ENCODE measurements at places on chromosomes 7 and 10. TPM values are rescaled to one million over a fixed set of nuclear protein-coding genes. Genes with fewer than 3 reads are reported as not detected.

Gene FAM131B
- total RNA-seq: 4.0 TPM

Gene ANXA8
- 0.77 TPM for total RNA-seq

DNA sequence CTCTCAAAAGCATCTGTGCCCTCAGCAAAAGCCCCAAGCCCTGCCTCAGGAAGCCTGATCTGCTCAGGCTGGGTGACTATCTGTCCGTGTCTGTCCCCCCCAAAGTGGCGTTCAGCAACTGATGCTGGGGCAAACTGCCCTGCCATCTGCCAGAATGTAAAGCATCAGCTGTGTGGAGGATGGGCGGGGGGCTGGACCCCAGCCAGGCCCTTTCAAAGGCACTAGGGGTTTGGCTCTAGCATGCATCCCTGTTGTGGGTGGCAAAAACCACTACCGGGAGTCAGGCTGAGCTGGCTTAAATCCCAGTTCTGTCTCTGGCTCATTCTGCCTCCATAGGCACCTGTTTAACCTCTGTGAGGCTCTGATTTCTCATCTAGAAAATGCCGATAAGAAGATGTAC is 35.5 kb downstream of the GPRIN2 start:
- no peaks in the 10 kb centered on the region for H3K27me3 ChIP-seq
- no peak overlapping the region for H3K4me3 ChIP-seq
- peaks cover 10% of the 10 kb centered on the region for H3K4me1 ChIP-seq
- no peak overlapping the region for H3K27ac ChIP-seq

DNA sequence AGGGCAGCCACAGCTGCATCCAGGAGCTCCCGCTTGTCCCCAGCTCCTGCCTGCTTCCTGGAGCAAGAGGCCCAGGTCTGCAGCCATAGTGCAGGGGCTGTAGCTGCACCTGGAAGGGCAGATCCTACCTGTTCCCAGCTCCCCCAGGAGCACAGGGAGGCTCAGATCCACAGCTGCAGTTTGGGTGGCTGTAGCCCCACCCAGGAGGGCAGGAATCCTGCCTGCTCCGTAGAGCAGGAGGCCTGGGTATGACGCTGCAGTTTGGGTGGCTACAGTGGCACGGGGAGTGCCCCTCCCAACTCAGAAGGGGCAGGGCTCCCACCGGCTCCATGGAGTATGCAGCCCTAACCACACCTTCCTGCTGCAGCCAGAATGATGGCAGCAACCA is 26.7 kb upstream of the CDCA7L start:
- H3K27ac ChIP-seq: no peak overlapping the region
- peaks cover 5% of the 10 kb centered on the region for H3K4me1 ChIP-seq
- peaks cover 3% of the 10 kb centered on the region for H3K27me3 ChIP-seq
- H3K4me3 ChIP-seq: no peak overlapping the region
- no peak for DNase-seq
- H3K36me3 ChIP-seq: peaks cover 4% of the 10 kb centered on the region

- no peak overlapping the region for H3K27ac ChIP-seq
- H3K36me3 ChIP-seq: no peaks in the 10 kb centered on the region
- no peak overlapping the region for H3K4me3 ChIP-seq
Observed at GRCh38 chr10:113267619-113268562, 285.0 kb upstream of the HABP2 start.

- no peaks in the 10 kb centered on the region for H3K27me3 ChIP-seq
- peaks cover 5% of the 10 kb centered on the region for H3K4me1 ChIP-seq
- no peak overlapping the region for H3K27ac ChIP-seq
- H3K36me3 ChIP-seq: peaks cover 8% of the 10 kb centered on the region
- no peak for DNase-seq
Observed at GRCh38 chr10:59814878-59815277, 61.6 kb upstream of the MRLN start.

- peaks cover 63% of the 10 kb centered on the region for H3K27me3 ChIP-seq
- H3K27ac ChIP-seq: no peak overlapping the region
- no peaks in the 10 kb centered on the region for H3K4me1 ChIP-seq
- H3K36me3 ChIP-seq: peaks cover 10% of the 10 kb centered on the region
Observed at GRCh38 chr10:100780324-100780723, 34.9 kb downstream of the PAX2 start.

GRCh38 chr10:5975641-5976473 is 1.5 kb downstream of the IL15RA start:
- H3K27me3 ChIP-seq: peaks cover 14% of the 10 kb centered on the region
- no peak overlapping the region for H3K27ac ChIP-seq
- H3K36me3 ChIP-seq: peaks cover 3% of the 10 kb centered on the region

Gene ZNRF2
- total RNA-seq: 5.3 TPM

DNA sequence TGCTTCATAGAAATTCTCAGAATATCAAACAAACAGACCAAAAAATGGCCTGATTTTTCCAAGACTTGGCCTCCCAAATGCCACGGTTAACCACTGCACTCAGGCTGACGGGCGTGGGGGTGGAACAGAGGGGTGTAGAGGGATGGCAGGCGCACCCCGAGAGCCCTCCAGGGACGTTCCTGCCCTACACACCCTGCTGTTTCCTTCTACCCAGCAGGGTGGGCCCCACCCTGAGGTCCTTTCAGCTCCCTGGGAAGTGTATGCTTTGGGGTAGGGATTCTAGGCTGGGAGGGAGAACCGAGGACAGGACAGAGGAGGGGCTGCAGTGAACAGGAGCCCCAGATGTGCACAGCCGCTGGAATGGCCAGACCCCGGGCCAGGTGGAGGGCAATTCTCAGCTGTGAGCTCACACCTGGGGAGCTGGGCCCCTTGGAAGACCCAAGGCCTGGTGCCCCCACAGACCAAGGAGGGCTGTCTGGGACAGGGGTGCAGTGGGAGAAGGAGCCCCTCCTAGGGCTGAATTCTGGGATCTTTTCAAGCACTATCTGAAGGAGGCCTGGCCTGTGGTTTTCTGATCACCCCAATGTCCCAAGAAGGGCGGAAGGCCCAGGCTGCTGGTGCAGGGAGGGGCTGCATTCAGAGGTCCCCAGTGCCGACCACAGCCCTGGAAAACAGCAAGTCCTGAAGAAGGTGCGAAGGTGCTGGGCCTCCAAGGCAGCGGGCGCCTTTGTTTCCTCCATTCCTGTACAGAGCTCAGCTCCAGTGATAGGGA is 32.9 kb upstream of the INPP5A start:
- H3K4me3 ChIP-seq: no peak overlapping the region
- peaks cover 21% of the 10 kb centered on the region for H3K27me3 ChIP-seq
- peak; percentile 75 for DNase-seq
- H3K4me1 ChIP-seq: peaks cover 9% of the 10 kb centered on the region
- no peak overlapping the region for H3K27ac ChIP-seq
- H3K36me3 ChIP-seq: no peaks in the 10 kb centered on the region

Gene LMOD2
- total RNA-seq: not detected

Gene AVL9
- 27.9 TPM for total RNA-seq

GRCh38 chr10:71443676-71444075 is 47.0 kb downstream of the CDH23 start:
- no peak for DNase-seq
- H3K27me3 ChIP-seq: peaks cover 42% of the 10 kb centered on the region
- H3K4me3 ChIP-seq: no peak overlapping the region
- H3K36me3 ChIP-seq: no peaks in the 10 kb centered on the region
